ENCODE measurements at places on chromosomes 13 and 19.

DNA sequence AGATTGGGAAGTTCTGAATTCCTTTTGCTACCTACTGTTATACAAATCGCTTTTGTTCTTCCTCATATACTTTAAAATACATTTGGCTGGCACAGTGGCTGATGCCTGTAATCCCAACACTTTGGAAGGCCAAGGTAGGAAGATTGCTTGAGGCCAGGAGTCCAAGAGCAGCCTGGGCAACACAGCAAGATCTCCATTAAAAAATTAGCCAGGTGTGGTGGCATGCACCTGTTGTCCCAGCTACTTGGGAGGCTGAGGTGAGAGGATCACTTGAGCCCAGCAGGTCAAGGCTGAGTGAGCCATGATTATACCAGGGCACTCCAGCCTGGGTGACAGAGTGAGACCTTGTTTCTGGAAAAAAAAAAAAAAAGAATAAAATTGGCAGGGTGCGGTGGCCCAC, 34.4 kb upstream of the CXCL17 start:
- no peak for DNase-seq

DNA sequence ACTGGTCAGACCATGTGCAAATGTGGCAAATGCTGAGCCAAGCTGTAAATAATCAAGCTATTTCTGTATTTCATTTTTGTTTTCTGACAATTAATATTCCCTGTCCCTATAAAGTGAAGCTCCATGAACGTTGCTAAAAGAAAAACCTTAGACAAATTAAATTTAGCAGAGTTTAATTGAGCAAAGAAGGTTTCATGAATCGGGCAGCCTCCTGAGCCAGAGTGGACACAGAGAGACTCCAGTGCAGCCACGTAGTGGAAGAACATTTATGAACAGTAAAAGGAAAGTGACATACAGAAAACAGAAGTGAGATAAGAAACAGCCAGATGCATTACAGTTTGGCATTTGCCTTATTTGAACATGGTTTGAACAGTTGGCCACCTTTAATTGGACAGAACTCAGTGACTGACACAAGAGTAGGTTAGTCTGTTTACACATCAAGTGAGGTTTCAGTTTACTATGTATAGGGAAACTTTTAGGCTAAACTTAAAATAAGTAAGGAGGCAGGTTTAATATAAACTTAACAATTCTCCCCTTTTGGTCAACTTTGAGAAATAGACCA, 69.7 kb downstream of the UFM1 start:
- no peak for DNase-seq

DNA sequence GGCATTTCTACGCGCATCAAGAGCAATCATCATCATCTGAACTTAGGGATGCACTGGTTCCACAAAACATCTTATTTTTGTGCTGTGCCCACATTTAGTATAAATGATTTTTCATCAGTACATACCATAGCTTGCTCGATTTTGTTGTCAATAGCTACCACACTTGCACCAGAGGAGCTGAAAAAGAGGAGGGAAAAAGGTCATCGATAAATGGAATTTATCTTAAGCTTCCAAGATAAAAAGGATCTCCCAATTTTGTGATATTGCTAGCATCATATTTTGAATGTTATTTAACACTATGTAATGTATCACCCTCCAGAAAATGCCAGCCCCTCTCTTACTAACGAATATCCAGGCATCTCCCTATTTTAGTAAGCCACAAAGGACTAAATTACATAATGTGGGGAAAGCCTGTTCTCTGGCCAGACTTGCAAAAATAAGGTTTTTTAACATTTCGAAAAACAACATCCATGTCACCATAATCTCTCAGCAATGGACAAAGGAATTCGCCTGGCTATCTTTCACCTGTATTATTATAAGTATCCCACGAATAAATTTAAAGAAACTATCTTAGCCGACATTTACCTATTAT, 62.4 kb downstream of the SERP2 start:
- DNase-seq = no peak

- DNase-seq = peak; percentile 55
These were observed 38.6 kb downstream of the LIG4 start for GRCh38 chr13:108176685-108177274.

- peak; percentile 87 for DNase-seq
These were observed 14.3 kb downstream of the ZBTB7A start for GRCh38 chr19:4052114-4052992.

DNA sequence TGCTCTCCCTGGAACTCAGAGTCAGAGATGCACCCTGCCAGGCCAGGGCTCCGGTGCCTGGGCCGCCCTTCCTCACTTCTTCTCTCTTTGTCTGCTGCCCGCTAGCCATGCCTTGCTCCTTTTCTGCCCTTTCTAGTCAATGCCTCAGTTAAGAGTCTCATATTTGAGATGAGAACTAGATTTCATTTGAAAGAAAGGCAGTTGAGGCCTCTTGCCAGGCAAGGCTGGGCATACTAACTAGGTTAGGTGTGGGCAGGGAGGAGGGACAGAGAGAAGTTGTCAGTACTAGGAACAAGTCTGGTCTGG, 341.6 kb downstream of the DNAJC15 start:
- DNase-seq = no peak

DNA sequence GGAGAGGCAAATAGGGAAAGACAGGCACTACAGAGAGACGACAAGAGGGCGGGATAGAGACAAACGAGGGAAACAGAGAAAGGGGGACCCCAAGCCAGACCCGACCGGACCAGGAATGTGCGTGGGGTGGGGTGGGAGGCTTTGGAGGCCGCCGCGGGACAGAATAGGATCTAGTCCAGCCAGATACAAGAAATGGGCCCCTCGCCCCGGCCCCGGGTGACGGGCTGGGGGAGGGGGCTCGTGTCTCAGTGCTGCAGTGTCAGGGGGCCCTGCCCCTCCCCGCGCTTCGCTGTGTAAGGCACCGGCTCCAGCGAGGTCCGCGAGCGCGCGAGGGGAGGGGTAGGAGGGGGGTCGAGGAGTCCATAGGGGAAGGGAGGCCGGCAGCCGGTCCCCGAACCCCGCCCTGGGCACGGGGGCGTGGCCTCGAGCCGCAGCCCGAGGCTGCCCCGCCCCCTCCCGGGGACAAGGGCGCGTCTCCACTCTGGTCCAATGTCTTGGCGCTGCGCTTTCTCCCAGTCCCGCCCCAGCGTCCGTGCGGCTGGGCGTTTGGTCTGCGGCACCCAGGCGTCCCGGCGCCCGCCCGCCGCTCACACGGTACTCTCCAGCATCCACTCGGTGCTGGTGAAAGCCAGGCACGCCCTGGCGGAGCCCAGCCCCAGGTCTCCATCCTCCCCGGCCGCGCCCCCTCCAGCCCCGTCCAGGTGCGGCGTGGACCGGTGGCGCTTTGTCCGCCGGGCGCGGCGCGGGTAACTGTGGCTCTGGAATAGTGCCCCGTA, 11.0 kb downstream of the IFNL1 start:
- peak; percentile 89 for DNase-seq

DNA sequence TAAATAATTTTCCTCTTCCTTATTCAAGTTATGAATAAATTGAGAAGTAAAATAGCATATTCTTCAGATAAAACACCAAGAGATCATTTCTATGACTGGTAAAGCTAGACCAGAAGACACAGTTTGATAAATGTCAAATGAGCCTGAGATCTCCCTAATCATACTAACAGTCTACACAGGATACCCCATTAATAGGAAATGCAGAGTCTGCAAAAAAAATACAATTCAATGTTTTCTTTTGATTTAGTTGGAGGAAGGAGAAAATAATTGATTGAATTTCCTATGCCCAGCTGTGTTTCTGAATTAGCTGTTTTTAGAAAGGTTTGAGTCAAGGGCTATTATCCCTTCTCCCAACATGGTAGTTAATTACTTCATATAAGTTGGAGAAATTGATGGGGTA, 734.6 kb upstream of the SLITRK1 start:
- DNase-seq = no peak

- no peak for DNase-seq
These were observed 711.5 kb downstream of the PCDH17 start for GRCh38 chr13:58343076-58343475.

- no peak for DNase-seq
These were observed 217.6 kb downstream of the PCCA start for GRCh38 chr13:100306434-100306999.

- DNase-seq = peak; percentile 26
These were observed 2.6 kb upstream of the PDE4A start for GRCh38 chr19:10417541-10418234.

DNA sequence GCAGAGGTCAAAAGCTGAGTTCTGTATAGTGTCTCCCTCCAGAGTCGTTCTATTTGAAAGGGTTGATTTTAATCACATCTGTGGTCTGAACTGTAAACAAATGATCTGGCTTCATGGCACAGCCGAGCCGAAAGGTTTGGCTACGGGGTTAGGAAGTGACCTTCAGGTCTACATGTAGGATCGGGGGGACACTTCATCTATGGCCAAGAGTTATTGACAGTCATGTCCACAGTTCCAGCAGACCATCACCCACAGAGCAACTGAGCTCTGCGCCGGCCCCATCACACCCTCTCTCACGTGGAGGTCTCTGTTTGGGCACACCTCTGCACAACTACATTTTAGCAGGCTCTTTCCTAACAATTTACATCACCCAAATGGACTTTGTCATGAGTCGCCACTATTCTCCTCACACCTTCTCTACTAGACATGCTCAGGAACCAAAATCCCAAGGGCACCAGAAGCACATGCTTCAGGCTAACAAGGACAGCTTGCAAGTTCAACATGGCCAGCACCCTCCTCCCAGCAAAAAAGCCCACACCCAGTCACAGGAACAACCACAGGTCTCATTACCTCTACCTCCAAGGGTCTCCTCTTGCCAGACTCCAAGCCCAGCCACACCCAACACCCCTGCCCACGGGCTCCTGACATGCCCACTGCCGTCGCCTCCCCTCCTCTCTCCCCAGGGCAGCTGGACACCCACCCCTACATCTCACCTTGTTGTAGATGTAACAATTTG, 36.1 kb upstream of the EPHX3 start:
- DNase-seq = no peak

GRCh38 chr13:75541961-75542360, 4.3 kb upstream of the COMMD6 start:
- DNase-seq = no peak

DNA sequence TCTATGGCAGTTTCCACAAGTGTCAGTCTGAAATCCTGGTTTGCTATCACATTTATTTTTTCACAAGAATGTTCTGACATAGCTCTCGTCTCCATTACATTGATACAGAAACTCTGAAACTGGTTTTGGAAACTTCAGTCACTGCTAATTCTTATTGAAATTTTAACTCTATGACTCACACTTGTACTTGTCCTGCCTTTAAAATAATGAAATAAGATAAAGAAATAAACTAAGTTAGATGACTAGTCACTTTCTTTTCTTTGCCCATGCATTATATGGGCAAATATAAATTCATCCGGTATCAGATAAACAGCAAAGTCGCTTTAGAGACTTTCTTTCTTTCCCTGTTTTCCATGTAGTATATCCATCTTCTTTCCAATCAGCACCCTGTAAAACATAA, 257.5 kb downstream of the PCDH9 start:
- no peak for DNase-seq

GRCh38 chr13:29939158-29939557, 88.7 kb upstream of the UBL3 start:
- DNase-seq = no peak

DNA sequence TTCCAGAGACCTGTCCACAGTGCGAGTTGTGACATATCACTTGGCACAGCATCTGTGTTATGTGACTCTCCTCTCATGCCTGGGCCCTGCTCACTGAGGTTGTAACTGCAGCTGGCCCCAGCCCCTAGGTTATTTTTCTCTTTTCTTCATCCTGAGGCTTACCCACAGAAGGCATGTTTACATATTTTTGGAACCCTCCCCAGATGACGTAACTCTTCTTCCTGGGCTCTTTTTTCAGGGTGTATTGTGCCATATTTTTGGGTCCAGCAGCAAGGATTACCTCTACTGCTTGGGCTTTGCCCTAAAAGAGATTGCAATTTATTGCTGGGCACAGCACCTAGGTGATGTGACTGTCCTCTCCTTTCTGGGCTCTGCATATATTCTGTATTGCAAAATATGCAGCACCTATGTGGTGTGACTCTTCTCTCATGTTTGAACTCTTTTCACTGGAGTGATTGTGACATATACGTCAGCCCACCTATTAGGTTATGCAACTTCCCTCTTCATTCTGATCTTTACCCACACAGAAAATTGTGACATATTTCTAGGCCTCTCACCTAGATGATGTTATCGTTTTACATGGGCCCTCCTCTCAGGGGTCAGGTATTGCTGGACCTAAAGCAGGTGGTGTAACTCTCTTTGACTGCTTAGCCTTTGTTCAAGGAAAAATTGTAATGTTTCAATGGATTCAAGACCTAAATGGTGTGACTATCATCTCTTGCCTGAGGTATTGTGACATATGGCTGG, 64.5 kb upstream of the ZNF724 start:
- peak; percentile 20 for DNase-seq

- DNase-seq = no peak
These were observed 26.3 kb upstream of the SLC15A1 start for GRCh38 chr13:98778749-98779148.

DNA sequence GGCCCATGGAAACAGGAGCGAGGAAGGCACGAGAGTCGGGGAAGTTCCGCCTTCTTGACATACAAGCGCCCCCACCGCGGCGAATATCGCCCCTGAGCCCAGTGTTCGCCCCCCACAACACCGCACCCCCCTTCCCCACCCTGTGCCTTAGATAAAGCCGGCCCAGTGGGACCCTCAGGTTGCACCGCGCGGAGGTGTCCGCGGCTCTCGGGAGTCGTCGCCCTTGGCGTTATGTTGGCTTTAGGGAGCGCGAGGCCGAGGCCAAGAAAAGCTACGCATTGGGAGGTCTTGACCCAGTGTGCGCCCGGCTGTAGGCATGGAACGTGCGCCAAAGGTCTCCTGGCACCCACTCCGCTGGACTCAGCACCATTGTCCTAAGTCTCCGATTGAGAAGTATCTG, 603 bp upstream of the ZNF132 start:
- DNase-seq = no peak

- no peak for DNase-seq
These were observed 106.0 kb upstream of the CSNK1A1L start for GRCh38 chr13:37211487-37211886.

GRCh38 chr19:35710784-35711723, 6.7 kb downstream of the ZBTB32 start:
- DNase-seq = no peak

DNA sequence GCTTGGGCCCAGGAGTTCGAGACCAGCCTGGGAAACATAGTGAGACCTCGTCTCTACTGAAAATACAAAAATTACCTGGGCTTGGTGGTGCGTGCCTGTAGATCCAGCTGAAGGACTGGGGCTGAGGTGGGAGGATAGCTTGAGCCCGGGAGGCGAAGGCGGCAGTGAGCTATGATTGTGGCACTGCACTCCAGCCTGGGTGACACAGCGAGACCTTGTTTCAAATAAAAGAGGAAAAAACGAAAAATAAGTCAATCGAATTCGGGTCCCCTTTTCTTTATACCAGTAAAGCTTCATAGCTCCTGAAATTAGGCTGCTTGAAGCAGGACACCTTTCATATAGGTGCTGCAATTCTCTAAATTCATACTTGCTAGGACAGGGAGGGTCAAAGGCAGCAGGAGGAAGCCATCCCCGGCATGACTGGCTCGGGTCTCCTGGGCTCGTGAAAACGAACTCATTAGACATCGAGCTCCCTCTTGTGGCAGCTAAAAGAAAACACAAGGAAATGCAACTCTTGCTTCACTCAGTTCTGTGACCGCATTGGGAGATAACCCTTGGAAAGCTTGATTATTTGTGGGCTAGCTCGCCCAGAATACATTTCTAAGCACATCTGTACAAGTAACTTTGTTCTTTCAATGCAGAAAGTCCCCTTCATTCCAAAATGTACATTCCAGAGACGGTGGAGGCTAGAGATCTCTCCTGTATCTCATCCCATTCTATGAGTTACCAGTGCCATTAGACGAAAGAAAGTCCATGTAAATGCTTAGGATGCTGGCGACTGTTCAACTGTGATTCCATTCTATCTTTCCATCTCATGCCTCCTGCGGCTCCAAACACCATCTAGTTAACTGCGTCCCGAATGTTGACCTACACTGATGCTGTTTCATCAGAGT, 16.8 kb downstream of the FPR2 start:
- peak; percentile 91 for DNase-seq
